ENCODE measurements at places on chromosomes 12 and 14. TPM values are rescaled to one million over a fixed set of nuclear protein-coding genes. Genes with fewer than 3 reads are reported as not detected.

DNA sequence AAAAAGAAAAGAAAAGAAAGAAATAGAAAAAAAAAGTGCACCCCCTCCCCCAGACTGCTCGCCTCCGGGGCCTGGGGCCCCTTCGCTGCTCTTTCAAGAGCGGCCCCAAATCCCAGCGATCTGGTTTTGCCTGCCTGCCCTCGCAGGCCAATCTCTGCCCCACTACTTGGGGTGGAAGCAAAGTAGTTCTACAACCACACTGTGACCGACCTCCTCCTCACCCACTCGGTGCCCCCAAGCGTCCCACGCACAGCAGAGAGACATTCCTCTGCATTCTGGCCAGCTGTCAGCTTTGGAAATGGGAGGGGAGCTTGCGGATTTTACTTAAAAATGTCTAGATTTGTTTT, 2.4 kb upstream of the TBX3 start:
- no peak for DNase-seq

DNA sequence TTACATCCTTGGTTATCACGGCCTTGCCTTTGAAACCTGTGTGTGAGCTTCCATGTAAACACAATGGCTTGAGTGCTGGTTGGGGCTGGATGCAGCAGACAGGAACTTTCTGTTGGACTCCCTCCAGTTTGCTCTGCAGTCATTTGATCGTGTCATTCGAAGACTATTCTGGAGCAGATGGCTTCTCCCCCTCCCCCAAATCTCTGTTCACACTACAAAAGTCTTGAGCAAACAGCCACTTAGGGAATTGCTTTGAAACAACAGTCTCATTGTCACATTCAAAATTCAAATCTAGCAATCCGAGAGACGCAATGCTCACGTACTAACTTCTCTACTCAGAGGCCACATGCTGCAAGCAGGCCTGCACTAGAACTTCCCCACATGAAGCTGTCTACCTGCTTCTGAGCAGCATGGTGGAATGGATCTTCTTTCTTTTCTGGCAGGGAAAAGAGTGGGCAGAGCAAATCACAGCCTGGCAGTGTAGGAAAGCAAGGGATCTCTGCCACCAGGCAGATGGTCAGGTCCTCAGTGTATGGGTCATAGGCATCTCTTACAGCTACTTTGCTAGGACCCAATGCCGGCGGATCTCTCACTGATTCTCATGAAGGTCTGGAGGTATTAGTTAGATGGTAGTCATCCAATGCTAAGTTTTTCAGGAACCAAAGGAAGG, 214.2 kb downstream of the PPM1H start:
- no peak for DNase-seq

DNA sequence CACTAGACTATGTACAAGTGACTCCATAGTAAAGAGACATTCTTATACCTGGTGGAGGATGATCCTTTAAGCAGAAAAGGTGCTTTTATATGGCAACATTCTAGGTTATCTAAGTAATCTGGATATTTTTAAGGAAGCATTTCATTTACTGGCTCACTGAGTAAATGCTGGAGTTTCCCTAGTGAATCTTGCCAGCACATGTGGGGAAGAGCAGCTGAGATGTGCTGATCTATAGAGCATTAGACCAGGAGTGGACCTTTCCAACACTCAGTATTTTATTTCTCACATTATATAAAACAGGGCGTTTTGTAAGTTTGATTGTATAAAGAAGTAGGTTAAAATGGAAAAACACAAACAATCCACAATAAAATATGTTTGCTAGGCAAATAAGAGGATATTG, 478.5 kb downstream of the ATP23 start:
- no peak for DNase-seq

GRCh38 chr14:68627050-68627867, 165.6 kb downstream of the ZFP36L1 start:
- no peak for DNase-seq

- DNase-seq: no peak
Measured at GRCh38 chr12:120039711-120040110, 50.7 kb downstream of the BICDL1 start.

GRCh38 chr12:43336962-43337555, 214.9 kb downstream of the ADAMTS20 start:
- DNase-seq: peak; percentile 2

GRCh38 chr14:99248761-99249171, 23.2 kb downstream of the BCL11B start:
- DNase-seq: no peak

- no peak for DNase-seq
Measured at GRCh38 chr14:71472356-71473340, 459.6 kb upstream of the RGS6 start.

GRCh38 chr14:74563233-74563585, 48.8 kb downstream of the LTBP2 start:
- no peak for DNase-seq

GRCh38 chr14:104016873-104017650, 68.4 kb upstream of the ASPG start:
- no peak for DNase-seq

GRCh38 chr14:87838931-87839330, 154.1 kb downstream of the GALC start:
- no peak for DNase-seq

GRCh38 chr14:77316872-77317301, 3.8 kb downstream of the POMT2 start:
- DNase-seq: no peak

Gene PLBD2
- polyA plus RNA-seq: 2.3 TPM

Gene CIT
- 0.75 TPM for polyA plus RNA-seq

Gene ZFHX2
- 0.38 TPM for polyA plus RNA-seq

Gene TAS2R30
- not detected for polyA plus RNA-seq

Gene KRT72
- not detected for polyA plus RNA-seq

Gene KRT82
- polyA plus RNA-seq: not detected

Gene LMO3
- not detected for polyA plus RNA-seq

Gene OR11H7
- polyA plus RNA-seq: not detected

Gene CHST11
- 62.3 TPM for polyA plus RNA-seq
